Diencephalon (tissue), 1 donor: ENCODE measurements at places on chromosomes 13 and 19. TPM values are rescaled to one million over a fixed set of nuclear protein-coding genes. Genes with fewer than 3 reads are reported as not detected.

DHDH gene
- 2.3 TPM for total RNA-seq

KCTD4 gene
- 13.4 TPM for total RNA-seq

C13orf42 gene
- 0.23 TPM for total RNA-seq

PRODH2 gene
- not detected for total RNA-seq

PRKCG gene
- total RNA-seq = 5.8 TPM

IL27RA gene
- total RNA-seq = 3.9 TPM

GET3 gene
- 71.5 TPM for total RNA-seq

HCST gene
- 0.92 TPM for total RNA-seq

PPM1N gene
- total RNA-seq = 1.2 TPM

SYNE4 gene
- total RNA-seq = 1.6 TPM

ZNF625 gene
- 24.5 TPM for total RNA-seq

OLFM2 gene
- total RNA-seq = 106 TPM

PLEKHG2 gene
- 19.8 TPM for total RNA-seq

MRPL57 gene
- total RNA-seq = 19.6 TPM

PSG5 gene
- not detected for total RNA-seq

LYPD5 gene
- 6.7 TPM for total RNA-seq

KLK15 gene
- not detected for total RNA-seq

LGALS7B gene
- total RNA-seq = not detected

LILRA5 gene
- total RNA-seq = 0.92 TPM

KLF1 gene
- 0.69 TPM for total RNA-seq

FOSB gene
- total RNA-seq = 4.4 TPM

KIR2DL3 gene
- total RNA-seq = not detected

RPL13A gene
- 2,032 TPM for total RNA-seq

OR7C1 gene
- not detected for total RNA-seq

ZNF584 gene
- total RNA-seq = 21.0 TPM

MEIS3 gene
- 76.4 TPM for total RNA-seq

APOE gene
- 260 TPM for total RNA-seq

REEP6 gene
- total RNA-seq = 5.1 TPM

INSR gene
- total RNA-seq = 74.5 TPM

WDR88 gene
- total RNA-seq = not detected

TOMM40 gene
- total RNA-seq = 32.3 TPM

B3GLCT gene
- total RNA-seq = 46.4 TPM

S1PR4 gene
- 0.23 TPM for total RNA-seq

ZNF799 gene
- total RNA-seq = 6.5 TPM

KCNN4 gene
- not detected for total RNA-seq

ATP8B3 gene
- 0.69 TPM for total RNA-seq

PSG11 gene
- total RNA-seq = not detected

SNRPD2 gene
- total RNA-seq = 132 TPM

IL12RB1 gene
- total RNA-seq = 0.69 TPM

OR4F17 gene
- total RNA-seq = not detected
